ENCODE measurements at places on chromosomes 2 and 18.

DNA sequence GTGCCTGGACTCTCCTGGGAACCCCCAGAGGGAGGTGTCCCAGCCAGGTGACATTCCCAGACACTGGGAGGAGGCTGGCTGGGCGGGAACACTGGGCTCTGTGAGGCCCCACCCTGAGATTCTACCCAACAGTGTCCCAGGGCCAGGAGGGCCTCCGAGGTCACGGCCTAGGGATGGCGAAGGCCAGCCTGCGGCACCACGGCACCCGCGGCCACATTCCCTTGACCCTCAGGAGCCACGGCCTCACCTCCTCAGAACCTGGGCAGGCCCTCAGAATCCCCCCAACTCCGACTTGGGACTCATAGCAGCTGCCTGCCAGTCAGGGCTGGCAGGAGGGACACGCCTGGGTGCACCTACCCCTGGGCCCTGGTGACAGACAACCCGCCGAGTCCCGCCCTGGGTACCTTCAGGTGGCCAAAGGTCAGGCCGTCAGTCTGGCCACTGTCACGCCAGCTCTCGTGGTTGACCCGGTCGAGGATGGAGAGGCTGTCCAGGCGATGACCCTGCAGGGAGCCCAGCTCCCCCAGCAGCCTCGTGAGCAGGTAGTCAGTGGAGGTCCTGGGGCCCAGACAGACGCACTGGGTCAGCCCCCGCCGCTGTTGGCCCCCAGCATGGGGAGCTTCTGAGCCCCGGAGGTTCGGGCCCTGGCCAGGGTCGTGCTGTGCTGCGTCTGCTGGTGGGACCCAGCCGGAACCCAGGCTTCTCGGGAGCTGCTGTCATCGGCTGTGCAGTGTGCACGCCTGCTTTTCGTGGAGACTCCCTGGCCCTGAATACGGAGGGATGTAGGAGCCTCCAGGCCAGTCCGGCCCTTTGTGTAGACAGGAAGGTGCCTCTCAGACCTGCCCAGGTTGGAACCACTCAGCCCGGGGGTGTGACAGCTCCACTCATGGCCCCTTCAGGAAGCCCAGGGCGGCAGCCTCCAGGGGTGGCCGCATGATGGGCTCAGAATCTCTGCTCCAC lies 6.1 kb downstream of the MAB21L4 start:
- no peak for DNase-seq

DNA sequence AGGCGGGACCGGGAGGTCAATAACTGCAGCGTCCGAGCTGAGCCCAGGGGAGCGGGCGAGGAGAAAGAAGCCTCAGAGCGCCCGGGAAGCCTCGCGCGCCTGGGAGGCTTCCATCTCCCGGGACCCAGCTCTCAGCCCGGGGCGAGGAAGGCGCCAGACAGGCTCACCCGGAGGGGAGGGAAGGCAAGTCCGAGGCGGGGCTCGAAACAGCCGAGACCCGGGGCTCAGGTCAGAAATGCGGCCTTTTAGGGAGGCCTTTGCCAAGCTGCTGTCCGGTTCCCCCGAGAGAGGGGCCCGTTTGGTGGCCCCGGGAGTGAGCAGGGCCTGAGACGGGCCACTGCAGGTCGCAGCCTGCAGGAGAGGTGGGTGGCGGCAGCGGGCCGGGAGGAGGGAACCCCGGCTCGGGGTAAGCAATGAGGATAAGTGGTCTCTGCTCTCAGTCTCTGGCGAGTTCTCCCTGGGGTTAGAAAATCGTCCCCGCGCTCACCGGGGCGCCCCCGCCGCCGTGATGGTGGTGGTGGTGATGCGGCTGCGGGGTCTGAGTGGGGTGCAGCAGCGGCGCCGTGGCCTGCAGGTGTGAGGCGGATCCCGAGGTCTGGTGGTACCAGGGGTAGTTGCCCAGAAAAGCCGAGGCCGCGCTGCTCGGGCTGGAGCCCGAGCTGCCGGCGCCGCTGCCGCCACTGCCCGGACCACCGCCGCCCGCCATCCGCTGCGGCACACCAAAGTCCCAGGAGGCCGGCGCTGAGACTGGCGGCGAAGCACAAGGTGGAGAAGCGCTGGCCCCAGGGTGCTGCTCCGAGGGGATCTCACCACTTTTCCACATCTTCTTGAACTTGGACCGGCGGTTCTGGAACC lies 2.4 kb downstream of the DLX2 start:
- DNase-seq = no peak

GRCh38 chr2:33502025-33502424 lies 25.6 kb downstream of the RASGRP3 start:
- no peak for DNase-seq

DNA sequence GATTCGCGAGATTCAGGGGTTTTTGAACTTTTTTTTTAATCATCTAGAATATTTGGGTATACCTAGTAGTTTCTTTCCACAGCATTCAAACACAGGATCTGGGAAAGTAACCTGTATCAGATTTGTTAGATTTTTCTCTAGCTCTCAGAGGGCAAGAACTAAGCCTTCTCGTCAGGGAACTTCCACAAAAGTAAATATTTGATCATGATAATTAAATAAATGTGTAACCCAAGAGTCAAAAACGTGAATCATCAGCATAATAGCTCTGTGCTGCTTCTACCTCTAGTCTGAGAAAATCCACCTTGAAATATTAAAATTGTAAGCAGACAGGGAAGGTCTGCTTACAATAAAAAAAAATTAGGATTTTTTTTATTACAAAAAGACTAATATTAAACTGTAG lies 225.7 kb upstream of the SPOPL start:
- no peak for DNase-seq

GRCh38 chr2:188466761-188467160 lies 175.1 kb downstream of the GULP1 start:
- no peak for DNase-seq

DNA sequence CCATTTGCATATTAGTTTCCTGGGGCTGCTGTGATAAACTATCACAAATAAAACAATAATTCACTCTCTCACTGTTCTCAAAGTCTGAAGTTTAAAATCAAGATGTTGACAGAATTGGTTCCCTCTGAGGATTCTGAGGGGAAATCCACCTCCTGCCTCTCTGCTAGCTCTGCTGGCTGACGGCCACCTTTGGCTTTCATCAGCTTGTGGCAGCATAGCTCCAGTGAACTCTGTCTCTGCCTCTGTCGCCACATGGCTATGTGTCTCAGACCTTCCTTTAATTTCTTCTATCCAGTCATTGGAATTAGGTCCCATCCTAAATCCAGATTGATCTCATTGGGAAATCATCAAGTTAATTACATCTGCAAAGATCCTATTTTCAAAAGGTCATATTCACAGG lies 38.9 kb upstream of the TRIM43 start:
- no peak for DNase-seq

Data from stimulated activated CD8-positive, alpha-beta memory T cell treated with anti-CD3 and anti-CD28 coated beads, Interleukin-15, amount 100 ng/mL, for 4 hours (primary cell).